ENCODE measurements at places on chromosomes 16 and 17. TPM values are rescaled to one million over a fixed set of nuclear protein-coding genes. Genes with fewer than 3 reads are reported as not detected.

Gene RNU2-1
- total RNA-seq, result 10,813 TPM

Gene GFAP
- total RNA-seq, result not detected

Gene ZNF469
- total RNA-seq, result 0.21 TPM

Gene CLEC3A
- total RNA-seq, result not detected

Gene SP2
- total RNA-seq, result 16.8 TPM

Gene GABARAPL2
- total RNA-seq, result 106 TPM

Gene KRTAP2-2
- not detected for total RNA-seq

Gene PLEKHH3
- total RNA-seq, result 38.0 TPM

Gene DBF4B
- total RNA-seq, result 24.6 TPM

Gene MMP15
- total RNA-seq, result 0.56 TPM

Gene BEAN1
- not detected for total RNA-seq

Gene MEIOB
- 0.13 TPM for total RNA-seq

Gene ASGR1
- total RNA-seq, result not detected

Gene TBC1D3G
- not detected for total RNA-seq

- DNase-seq, result peak; percentile 60
These were observed 174.8 kb downstream of the PRKCB start for GRCh38 chr16:24010440-24011089.

DNA sequence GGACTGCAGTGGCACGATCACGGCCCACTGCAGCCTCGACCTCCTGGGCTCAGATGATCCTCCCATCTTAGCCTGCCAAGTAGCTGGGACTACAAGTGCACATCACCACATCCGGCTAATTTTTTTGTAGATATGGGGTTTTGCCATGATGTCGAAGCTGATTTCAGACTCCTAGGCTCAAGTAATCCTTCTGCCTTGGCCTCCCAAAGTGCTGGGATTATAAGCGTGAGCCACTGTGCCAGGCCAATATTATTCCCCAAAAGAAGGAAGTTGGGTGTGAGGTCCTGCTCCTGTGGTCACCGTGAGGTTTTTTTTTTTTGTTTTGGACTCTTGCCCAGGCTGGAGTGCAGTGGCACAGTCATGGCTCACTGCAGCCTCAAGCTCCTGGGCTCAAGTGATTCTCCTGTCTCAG lies 1.5 kb downstream of the AMZ2 start:
- no peak for DNase-seq

DNA sequence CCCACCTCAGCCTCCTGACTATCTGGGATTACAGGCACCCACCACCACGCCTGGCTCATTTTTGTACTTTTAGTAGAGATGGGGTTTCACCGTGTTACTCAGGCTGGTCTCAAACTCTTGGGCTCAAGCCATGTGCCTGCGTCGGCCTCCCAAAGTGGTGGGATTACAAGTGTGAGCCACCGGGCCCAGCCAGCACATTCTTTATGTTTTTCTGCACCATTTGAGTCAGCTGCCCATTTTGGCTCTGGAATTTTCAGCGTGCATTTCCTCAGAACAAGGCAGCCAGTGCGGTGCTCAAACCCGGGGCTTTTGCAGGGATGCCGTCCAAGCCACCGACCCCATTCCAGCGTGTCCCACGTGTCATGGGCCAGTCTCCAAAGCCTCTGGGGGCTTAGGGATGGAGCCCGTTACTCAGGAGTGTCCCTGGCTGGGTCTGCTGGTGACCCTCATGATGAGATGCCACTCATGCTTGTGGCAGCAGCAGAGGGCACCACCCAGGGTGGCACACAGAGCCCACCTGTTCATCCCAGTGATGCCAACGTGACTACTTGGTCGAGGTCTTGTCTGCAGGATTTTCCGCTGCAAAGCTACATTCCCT lies 3.7 kb upstream of the RAB40C start:
- DNase-seq, result no peak

DNA sequence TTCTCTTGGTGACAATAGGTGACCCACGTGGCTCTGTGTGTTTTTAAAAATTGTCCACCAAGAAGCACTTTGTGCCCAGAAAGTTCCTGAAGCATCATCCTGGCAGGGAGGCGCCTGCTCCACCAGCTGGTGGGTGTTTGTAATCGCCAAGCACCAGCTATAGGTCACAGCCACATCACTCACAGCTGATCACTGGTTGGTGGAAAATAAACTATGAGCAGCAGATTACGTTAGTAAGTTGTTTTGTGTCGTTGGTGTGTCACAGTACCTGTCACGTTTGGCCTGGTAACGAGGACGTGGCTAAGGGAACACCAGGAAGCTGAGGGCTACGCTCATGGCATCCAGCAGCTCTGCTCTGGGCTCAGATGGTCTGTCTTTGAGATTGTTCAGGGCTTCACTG lies 10.1 kb downstream of the MRM3 start:
- DNase-seq, result no peak

DNA sequence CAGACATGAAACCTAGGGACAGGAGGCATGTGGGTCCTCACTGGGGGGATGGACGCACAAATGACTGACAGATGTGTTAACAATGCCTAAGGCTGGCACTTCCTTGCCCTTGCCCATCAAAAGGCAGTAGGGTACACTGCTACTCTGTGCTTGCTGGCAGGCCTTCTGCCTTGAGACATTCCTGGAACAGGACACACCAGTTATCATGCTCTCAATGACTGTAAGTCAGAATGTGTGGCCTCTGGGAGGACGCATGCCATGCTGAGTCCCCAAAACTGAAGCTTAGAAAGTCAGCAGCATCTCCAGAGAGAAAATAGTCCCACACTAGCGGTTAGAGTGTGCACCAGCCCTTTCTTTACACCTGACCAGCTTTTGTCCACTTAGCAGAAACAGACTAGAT lies 16.1 kb upstream of the SREBF1 start:
- no peak for DNase-seq

DNA sequence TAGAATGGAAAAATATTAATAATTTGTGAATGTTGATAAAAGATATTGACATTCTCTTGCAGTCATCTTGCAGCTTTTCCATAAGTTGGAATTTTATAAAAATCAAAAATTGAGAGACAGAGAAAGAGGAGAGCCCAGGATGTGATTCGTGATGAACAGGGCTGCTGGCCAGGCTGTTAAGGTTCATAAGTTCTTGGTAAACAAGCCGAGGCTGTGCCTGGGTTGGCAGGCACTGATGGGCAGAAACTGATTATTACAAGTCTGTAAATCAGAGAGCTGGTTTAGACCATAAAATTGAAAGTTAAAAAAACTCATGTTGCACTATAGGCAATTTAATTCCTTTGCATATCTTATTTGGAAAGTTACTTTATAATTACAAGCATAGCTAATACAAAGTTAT lies 533.7 kb downstream of the HAPSTR1 start:
- DNase-seq, result no peak

- DNase-seq, result no peak
These were observed 288.3 kb upstream of the RBFOX1 start for GRCh38 chr16:7044331-7044730.

- no peak for DNase-seq
These were observed 18.2 kb downstream of the RAB40C start for GRCh38 chr16:608019-608418.

DNA sequence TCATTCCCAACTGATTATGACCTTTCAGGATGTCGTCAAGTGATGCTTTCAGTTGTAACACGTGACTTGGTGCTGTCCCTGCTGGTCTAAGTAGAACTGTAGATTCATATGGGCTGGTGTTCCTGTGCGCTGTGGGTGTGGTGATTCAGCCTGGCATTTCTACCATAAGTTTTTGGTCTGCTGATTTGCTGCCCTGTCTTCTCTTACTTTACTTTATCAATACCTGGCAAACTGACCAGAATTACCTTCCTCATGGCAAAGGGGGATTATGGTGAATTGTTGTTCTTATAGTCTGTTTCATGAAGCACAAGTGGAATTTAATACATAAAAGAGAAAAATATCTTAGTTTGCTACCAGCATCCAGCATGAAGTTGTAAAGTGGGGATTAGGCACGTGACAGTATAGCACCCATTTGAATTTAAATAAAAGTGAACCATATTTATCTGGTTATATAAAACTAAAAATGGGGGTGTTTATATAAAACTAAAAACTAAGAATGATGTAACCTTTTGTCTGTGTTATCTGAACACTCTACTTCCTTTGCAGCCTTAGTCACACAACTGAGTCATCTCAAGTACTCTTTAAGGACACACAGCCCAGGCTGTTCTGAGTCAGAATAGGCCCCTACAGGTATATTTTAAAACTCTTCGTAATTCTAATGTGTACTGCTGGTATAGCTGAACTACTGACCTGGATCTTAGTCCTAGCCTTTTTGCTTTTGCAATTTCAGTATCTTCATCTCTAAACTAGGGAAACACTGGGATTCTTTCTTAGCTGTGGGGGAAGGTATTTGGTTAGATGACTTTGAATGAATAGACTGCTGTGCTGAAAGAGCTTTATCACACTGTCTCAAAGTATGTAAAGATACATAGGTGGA lies 28.3 kb downstream of the TTC19 start:
- DNase-seq, result peak; percentile 19

DNA sequence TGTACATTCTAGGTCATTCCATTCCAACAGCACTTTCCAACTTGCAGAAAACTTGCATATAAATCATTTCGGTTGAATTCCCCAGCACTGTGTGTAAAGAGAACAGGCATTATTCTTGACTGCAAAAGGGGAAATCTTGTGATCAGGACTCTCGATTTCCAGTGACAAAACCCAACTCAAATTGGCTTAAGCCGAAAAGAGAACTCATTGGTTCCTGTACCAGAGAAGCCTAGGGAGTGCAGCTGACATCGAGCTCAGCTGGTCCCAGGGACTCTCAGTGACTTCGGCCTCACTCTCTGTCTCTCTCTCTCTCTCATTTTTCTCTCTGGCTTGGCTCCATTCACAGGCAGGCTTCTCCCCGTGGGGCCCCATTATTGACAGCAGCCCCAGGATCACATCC lies 30.7 kb downstream of the CD300LF start:
- DNase-seq, result no peak

DNA sequence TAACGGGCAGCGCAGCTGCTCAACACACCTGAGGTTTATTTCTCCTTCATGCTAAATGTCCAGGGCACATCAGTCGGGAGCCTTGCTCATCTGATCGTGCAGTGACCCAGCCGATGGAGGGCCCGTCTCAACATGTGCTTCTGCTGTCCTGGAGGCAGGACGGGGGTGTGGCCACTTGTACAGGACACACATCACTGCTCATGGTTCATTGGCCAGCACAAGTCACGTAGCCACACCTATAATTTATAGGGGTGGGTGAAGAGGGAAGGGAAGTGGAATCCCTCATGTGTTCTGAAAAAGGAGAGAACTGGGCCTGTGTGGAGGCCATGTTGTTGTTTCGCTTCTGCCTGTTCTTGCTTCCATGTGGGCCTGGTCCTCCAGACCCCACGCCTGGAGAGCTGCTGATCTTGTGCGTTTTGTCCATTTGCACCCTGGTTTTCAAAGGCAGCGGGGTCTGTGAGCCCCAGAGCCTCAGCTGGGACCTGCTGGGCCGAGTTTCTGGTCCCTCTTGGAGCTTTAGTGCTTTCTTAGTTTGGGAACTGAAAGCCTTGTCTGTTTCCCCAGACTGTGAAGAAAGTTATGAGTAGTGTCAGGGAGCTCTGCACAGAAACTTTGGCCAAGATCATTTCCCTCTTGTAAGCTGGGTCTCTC lies 60.5 kb downstream of the CMIP start:
- DNase-seq, result peak; percentile 72

GRCh38 chr17:32854832-32855389 lies 22.0 kb downstream of the MYO1D start:
- DNase-seq, result no peak

DNA sequence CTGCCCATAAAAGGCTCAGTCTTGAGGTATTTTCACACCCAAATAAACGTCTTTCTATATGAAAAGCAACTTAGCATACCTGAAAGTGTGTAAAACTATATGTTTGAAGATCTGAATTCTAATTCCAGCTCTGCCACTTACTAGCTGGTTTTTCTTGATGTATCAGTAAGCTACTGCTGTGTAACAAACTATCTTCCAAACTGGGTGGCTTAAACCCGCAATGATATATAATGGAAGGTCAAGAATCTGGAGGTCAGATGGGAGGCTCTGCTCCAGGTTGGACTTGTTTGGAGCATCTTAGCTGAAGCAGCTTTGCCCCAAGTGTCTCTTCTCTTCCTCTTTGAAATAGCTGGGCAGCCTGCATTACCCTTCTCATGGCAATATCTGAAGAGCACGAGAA lies 164.3 kb upstream of the IRX5 start:
- DNase-seq, result no peak

- no peak for DNase-seq
These were observed 82.9 kb upstream of the CHMP6 start for GRCh38 chr17:80908776-80909175.

- DNase-seq, result no peak
These were observed 12.2 kb downstream of the ATP6V0D1 start for GRCh38 chr16:67468731-67469130.

DNA sequence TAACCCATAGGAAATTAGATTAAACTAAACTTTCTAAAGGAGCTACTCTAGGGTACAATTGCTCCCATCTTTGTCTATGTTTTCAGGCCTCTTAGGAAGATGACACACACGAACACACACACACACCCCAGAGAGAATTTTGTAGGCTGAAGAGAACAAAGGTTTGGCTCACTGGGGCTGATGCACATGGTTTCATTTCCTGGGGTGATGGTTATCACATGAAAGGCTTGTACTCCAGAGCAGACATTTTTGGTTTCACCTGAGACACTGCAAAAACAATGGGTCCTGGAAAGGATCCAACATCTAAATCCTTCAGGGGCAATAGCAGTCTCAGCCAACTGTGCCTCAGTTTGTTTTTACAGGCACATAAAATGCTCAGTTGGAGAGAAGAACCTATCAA lies 62.8 kb downstream of the GRB7 start:
- DNase-seq, result peak; percentile 77

- DNase-seq, result no peak
These were observed 13.3 kb upstream of the IL17C start for GRCh38 chr16:88624977-88625576.

GRCh38 chr17:64505340-64506200 lies 519 bp downstream of the DDX5 start:
- DNase-seq, result no peak

GRCh38 chr16:6771956-6772355 lies 560.7 kb upstream of the RBFOX1 start:
- no peak for DNase-seq

DNA sequence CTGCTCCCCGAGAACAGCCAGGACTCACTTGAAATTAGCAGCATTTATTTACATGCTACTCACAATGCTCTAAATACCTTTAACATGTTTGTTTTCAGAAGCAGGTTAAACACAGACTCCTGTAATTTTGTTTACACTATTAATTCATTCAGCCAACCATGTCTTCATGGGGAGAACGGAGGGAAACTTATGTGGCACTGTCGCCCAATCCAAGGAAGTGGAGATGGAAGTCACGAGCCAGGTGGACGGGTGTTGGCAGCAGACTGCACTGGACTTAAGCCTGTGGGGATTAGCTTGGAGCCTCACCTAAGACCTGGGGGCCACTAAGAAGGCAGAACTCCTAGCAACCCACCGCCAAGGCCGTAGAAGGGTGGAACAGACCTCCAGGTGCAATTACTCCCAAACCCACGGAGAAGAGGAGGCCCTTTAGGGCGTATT lies 8.8 kb upstream of the GFAP start:
- DNase-seq, result no peak

DNA sequence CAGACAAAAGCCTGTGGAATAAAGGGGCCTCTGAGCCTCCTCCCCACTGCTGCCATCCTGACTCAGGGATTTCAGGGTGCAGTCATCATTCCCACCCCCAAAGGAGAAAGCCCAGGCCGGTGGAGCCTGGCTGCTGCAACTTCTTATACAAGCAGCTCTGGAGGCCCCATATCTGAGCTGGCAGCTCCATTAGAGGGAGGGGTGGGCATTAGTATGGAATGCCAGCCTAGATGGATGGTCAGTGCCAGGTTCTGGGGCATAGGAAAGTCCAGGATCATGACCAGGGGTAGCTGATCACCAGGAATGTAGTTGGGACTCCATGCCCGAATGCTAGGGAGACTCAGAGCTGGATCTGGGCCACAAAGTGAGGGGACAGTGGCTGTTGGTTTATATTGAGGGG lies 581.0 kb downstream of the KCNJ18 start:
- no peak for DNase-seq

Measured in GM12878 (cell line).